SK-N-SH treated with all-trans-retinoic acid at 6 μM for 48 hours (cell line): ENCODE measurements at places on chromosomes 16 and 17.

- ATAC-seq = no peak
Observed at GRCh38 chr17:17998934-17999333, 26.3 kb downstream of the DRC3 start.

DNA sequence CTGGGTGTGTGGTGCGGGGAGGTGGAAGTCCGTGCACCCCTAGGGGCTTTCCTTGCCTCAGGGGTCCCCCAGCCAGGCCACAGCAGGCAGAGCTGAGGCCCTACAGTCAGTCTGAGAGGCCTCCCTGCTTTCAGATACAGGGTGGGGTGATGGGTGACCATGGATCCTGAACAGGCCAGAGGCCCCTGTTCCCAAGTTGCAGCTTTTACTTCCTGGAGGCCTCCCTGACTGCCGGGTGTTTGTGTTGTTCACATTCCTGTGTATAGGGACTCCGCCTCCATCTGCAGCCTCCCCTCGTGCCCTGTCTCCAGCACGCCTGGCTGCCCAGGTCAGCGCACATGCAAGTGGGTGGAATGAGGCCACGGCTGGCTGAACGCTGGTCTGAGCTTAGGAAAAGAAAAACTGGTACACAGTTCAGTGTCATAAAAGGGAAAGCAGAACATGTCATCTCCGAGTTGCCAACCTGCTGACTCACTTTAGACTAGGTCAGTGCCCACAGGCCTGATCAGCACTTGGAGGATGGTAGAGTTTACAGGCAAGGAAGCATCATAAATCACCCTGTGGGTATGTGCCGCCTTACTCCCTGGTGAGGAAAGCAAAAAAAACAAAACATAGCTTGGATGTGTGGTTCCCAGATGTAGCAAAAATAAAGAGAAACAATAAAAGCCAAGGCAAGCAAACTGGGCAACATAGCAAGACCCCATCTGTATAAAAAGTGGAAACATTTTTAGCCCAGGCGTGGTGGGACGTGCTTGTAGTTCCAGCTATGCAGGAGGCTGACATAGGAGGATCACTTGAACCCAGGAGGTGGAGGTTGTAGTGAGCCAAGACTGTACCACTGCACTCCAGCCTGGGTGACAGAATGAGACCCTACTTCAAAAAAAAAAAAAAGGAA lies 6.2 kb upstream of the SLC7A6 start:
- peak; percentile 67 for ATAC-seq

GRCh38 chr16:27633721-27634120 lies 83.8 kb downstream of the KATNIP start:
- no peak for ATAC-seq

GRCh38 chr16:82260212-82260795 lies 90.3 kb upstream of the MPHOSPH6 start:
- no peak for ATAC-seq

DNA sequence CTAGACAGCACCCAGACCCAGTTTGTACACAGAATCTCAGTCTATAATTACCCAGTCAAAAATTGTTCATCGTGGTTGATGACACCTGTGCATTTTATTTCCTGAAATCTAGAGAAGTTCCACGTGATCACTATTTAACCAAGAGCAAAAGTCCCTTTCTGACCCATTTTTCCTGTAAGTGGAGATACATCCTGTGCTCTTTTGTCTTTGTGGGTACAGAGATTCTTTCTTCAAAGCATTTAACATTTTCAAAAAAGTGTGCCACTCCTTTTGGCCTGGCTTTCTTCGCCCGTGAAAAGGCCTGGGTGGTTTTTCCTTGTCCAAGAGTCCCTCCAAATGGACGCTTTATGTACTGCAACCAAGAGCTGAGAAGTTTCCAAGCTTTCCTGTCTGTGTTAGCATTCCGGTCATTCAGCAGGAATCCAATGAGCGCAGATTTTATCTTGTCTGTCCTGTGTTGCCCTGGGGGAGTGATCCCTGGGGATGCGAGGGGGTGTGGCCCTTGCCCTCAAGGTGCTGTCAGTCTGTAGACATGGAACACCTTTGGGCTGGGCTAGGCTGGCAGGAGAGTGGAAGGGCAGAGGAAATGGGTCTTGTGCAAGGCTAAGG lies 161.1 kb upstream of the CACNG5 start:
- ATAC-seq = peak; percentile 81

DNA sequence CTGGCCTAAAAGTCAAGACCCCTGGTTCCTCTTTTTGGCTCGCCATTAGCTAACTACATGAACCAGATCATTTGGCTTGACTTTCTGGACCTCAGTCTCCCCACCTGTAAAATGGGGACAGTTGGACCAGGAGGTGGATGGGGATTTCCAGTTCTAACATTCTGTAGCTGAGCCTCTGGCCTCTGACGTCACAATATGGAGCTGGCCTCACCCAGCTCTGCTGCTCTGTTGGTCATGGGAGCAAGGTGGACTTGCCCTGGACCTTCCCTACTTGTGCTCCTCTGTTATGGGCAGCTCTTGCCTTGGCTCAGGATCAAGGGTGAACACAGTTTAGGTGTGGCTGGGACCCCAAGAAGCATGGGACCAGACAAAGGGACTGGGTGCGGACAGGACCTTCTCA lies 16.5 kb upstream of the KCNH6 start:
- ATAC-seq = no peak

GRCh38 chr17:48441862-48442261 lies 11.8 kb upstream of the SKAP1 start:
- no peak for ATAC-seq

DNA sequence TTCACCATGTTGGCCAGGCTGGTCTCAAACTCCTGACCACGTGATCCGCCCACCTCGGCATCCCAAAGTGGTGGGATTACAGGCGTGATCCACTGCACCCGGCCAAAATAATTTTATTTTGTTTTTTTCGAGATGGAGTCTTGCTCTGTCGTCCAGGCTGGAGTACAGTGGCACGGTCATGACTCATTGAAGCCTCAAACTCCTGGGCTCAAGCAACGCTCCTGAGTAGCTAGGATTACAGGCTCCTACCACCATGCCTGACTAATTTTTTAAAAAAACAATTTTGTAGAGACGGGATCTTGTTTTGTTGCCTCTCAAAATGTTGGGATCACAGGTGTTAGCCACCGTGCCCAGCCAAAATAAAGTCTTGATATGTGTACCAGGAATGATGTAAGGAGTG lies 2.4 kb upstream of the TTLL6 start:
- no peak for ATAC-seq

GRCh38 chr17:19513897-19514488 lies 19.7 kb upstream of the SLC47A1 start:
- peak; percentile 95 for ATAC-seq

GRCh38 chr17:57976594-57976993 lies 11.5 kb downstream of the VEZF1 start:
- no peak for ATAC-seq

GRCh38 chr16:37511-37910 lies 15.9 kb downstream of the POLR3K start:
- ATAC-seq = no peak

- no peak for ATAC-seq
Observed at GRCh38 chr16:6146356-6146755, 1048.8 kb upstream of the EEF2KMT start.

DNA sequence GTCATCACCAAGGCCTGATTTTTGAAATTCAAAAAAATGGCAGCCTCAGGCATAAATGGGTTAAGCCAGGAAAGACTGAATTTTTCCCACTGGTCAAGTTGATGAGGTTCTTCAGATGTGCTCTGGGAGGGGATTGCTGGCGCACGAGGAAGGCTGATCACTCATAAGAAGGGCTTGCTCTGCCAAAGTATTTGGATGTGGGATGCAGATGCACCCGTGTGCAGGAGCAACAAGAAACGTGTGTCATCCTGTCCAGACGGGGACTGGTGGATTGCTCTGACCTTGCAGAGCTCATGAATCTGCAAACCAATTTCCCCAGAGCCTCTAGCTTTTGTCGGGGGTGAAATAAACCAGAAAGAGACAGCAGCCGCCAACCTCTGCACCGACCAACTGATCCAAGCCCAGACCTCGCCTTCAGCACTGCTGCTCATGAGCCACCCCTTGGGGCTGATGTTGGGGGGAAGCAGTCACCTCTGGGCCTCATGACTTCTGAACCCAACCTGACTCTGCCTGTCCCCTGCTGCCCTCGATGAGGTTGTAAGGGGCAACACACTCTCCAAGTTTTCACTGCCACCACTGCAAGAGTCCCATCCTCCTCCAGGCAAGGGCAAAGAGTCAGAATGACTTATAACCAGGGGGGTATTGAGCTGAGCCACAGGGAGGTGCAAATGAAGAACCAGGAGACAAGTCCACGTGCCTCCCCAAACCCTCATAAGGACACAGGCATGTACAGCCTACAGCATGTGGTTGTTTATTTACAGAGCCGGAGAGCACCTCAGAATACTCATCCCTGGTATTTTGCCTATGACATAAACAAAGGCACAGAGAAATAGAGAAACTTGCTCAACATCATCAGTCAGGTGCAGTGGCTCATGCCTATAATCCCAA lies 452.0 kb downstream of the SOX9 start:
- ATAC-seq = no peak

GRCh38 chr17:50273654-50274040 lies 619 bp upstream of the TMEM92 start:
- no peak for ATAC-seq

- ATAC-seq = no peak
Observed at GRCh38 chr17:17910060-17910459, 62.1 kb downstream of the TOM1L2 start.

- no peak for ATAC-seq
Observed at GRCh38 chr16:78455861-78456260, 356.4 kb downstream of the WWOX start.

DNA sequence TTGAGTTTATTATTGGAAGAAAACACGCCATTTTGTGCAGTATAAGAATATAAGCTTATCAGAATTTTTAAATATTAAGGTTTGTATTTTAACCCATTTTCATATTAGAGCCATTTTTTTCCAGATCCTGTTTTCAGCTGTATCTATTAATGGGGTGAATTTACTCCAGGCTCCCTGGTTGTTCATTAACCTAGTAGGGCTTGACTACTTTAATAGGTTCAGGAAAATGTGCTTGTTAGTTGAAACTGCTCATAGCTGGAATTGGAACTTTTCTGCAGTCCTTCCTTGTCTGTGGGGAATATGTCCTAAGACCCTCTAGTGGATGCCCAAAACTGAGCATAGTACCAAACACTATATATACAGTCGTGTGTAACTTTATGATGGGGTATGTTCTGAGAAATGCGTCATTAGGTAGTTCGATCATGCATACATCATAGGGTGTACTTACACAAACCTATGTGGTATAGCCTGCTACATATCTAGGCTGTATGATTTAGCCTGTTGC lies 28.0 kb downstream of the NFAT5 start:
- no peak for ATAC-seq

DNA sequence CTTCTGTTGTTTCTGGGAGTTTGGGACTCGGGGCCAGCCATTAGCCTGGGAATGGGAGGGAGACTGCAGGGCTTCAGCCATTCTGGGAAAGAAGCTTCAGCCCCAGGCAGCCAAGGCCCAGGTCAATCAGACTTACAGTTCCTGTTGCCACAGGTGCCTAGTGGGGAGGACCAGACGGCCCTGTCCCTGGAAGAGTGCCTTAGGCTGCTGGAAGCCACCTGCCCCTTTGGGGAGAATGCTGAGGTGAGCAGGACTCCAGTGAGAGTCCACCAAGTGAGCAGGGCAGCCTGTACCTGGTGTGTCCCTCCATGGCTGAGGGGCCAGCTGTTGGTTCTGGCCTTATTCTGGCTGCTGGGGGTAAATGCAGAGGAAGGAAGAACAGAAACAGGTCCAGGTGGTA lies 8.7 kb downstream of the NFE2L1 start:
- ATAC-seq = no peak

- no peak for ATAC-seq
Observed at GRCh38 chr17:42559075-42559474, 2.9 kb upstream of the COASY start.

- no peak; the same call in 2 of the 3 replicates for ATAC-seq
Observed at GRCh38 chr17:80183581-80184422, 14.0 kb downstream of the CARD14 start.

DNA sequence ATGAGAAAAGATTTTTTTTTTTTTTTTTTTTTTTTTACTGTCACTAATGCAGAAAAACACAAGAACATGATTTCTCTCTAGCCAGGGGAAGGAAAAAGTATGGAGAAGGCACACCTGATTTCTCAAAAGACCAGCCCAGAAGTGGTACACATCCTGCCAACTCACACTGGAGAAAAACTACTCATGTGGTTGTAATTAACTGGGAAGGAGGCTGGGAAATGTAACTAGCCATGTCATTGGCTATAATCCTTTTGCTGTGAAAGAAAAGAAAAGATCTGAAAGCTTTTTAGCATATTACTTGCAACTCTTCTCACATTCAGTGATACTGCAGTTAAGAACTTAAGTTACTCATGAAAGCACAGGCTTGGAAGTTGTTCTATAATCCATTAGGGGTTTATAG lies 195.9 kb upstream of the PMFBP1 start:
- no peak for ATAC-seq

GRCh38 chr17:77615703-77616253 lies 342.7 kb upstream of the TNRC6C start:
- no peak for ATAC-seq

DNA sequence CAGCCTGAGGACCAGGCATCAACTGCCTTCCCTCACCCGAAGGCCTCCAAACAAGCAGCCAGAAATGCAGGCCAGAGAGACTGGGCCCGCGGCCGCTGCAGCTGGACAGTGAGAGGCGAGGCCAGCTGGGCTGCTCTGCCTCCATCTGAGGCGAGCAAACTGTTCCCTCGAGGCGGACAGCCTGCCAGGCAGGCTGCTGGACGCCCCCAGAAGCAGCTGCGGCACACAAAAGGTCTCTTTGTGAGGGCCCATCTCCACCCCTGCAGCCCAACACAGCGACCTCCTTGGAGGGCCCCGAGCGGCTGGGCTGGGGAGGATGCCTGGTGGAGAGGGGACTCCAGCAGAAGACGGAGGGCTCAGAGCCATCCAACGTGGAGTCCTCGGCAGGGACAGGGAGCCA lies 4.7 kb downstream of the CORO7 start:
- no peak for ATAC-seq

GRCh38 chr17:19016297-19016696 lies 11.7 kb upstream of the FAM83G start:
- ATAC-seq = no peak

DNA sequence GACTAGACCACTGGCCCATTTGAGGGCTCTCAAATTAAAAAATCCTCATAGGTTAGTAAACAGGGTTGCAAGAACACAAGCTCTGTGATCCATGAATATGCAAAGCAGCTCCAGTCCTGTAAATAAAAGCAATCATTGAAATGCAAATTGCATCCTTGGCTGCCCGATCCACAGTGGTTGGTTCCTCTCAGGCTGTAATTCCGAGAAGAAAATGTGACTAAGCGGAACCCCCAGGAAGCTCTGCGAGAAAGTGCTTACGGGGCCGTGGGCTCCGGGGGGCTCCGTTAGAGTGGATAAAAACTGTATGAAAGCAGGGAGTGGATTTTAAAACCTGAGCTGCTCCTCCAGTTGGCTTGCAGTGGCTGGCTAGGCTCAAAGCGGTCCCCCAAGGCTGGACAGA lies 2.5 kb downstream of the GPRC5B start:
- ATAC-seq = no peak

DNA sequence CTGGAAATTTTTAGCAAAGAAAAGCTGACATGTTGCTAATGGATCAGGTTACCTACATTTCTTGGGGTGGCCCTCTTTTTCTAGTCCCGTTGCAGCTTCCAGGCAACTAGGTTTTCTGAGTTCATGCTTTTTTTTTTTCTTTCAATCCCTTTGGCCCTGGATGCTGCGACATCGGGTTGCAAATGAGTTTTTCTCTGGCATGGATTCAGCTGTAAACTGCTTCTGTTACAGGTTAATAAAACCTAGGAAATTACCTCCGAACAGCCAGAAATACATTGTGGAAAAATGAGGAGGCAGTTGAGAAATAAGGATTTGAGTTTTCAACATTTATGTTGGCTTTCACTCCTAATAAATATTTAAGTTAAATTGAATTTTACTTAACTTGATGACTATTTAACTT lies 149.8 kb upstream of the MAF start:
- no peak for ATAC-seq

- ATAC-seq = no peak; the same call in 2 of the 3 replicates
Observed at GRCh38 chr17:45861165-45861564, 16.5 kb downstream of the SPPL2C start.
